ENCODE measurements at places on chromosomes 11 and 22. TPM values are rescaled to one million over a fixed set of nuclear protein-coding genes. Genes with fewer than 3 reads are reported as not detected.

The IFITM1 gene
- 20.9 TPM for total RNA-seq

The TBCEL gene
- 57.0 TPM for total RNA-seq

DNA sequence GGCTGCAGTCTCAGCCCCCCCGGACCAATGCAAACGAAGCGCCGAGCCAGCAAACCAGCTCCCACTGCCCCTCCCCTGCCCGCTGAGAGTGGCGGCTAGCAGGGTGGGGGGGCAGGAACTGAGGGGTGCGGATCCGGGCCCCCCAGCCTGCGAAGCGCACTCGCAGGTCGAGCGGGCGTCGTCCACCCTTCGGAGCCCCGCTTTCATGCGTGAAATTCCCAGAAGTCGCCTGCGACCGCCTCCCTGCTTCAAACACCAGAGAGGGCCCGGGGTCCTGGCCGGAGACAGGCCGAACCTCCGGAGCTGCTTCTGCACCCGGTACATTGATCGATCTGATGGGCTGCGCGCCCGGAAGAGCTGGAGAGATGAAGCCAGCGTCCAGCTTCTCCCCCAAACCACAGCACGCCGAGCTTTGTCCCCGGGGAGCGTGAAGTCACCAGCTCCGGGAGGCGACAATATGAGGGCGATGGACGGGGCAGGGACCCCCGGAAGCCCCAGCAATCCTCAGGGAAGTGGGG, 646 bp upstream of the PATZ1 start:
- no peak for DNase-seq

DNA sequence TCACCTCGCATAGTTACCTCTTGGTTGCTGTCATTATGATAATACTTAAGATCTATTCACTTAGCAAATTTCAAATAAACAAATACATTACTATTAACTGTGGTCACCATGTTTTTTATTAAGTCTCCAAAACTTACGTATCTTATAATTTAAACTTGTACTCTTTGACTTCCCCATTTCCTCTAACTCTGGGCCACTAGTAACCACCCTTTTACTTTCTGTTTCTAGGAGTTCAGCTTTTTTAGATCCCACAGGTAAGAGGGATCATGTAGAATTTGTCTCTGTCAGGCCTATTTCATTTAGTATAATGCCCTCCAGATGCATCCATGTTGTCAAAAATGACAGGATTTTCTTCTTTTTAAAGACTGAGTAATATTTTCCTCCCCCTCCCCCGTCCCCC, 212.4 kb upstream of the C11orf87 start:
- no peak for DNase-seq

- no peak for DNase-seq
These were observed 91.7 kb downstream of the KCNQ1 start for GRCh38 chr11:2536440-2536989.
